T-cell (primary cell): ENCODE measurements at places on chromosomes 1 and 21.

GRCh38 chr1:5992814-5993555, 760 bp upstream of the NPHP4 start:
- no peak for DNase-seq

- DNase-seq = no peak
Measured at GRCh38 chr21:41808094-41808493, 41.2 kb upstream of the RIPK4 start.

DNA sequence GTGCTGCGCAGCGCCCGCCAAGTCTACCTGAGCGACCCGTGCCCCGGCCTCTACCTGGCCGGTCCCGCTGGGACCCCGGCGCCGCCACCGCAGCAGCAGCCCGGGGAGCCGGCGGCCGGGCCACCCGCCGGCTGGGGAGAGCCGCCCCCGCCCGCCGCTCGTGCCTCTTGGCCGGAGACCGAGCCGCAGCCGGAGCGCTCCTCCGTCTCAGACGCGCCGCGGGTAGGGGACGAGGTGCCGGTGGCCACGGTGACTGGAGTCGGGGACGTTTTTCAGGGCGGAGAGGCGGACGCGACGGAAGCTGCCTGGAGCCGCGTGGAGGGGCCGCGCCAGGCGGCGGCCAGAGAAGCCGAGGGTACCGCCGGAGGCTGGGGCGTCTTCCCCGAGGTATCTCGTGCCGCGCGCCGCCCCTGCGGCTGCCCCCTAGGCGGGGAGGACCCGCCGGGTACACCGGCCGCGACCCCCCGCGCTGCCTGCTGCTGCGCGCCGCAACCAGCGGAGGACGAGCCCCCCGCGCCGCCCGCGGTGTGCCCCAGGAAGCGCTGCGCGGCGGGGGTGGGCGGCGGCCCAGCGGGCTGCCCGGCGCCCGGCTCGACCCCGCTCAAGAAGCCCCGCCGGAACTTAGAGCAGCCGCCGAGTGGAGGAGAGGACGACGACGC, 646 bp downstream of the IER5 start:
- DNase-seq = peak; percentile 27

DNA sequence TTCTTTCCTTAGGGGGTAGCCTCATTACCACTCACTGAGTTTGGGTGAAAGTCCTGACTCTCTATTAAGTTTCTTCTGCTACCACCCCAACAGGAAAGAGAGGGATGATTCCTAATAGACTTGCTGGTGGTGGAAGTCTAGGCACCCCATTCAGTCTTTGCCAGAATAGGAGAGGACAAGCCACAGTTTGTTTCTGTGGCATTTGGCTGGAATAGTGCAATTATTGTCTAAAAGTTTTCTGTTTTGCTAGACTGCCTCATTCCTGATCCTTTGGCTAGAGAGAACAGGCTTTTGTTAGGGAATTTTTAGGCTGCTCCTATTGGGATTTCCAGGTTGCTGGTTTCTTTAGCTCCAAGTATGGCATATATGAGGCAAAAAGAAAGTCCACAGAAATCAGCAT, 9.9 kb upstream of the HJV start:
- no peak for DNase-seq

DNA sequence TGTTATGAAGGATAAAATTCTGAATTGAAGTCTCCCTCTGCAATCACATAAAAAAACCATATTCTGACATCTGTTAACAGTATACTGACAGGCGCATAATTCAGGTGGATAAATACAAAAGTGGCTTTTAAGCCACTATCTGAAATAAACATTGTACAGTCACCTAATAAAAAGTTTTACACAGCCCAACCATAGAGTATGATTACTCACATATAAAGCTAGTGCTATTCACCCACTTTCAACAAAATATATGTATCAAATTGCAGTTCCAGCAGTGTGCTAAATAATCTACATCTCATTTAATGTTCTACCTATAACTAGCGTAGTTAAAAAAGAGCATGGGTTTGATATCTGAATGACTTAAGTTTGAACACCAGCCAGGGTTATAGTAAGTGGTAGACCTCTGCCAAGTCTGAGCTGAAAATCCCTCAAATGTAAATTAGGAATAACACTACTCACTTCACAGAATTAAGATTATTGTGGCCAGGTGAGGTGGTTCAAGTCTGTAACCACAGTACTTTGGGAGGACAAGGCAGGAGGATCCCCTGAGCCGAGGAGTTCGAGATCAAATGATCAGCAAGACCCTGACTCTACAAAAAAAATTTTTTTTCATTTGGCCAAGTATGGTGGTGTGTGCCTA, 3.9 kb downstream of the EGLN1 start:
- no peak for DNase-seq

DNA sequence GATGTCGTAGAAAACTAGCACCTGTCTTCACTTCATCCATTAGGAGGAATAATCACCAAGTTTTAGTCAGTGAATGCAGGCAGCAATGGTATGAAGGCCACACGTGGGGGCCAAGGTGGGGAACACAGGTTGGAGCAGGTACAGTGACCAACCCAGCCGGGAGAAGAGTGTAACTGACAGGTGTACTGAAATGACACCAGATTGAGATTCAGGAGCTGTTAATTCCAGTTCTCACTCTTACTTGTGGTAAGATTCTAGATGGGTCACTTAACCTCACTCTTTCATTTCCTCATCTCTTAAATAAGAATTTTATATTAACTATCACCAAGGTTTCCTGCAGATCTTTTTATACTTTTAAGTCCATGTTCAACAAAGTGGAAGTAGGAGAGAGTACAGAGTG, 206.2 kb upstream of the PTBP2 start:
- DNase-seq = no peak

- DNase-seq = no peak
Measured at GRCh38 chr1:242225767-242226573, 227.1 kb upstream of the MAP1LC3C start.

- DNase-seq = no peak
Measured at GRCh38 chr1:245431706-245432105, 276.9 kb downstream of the KIF26B start.

DNA sequence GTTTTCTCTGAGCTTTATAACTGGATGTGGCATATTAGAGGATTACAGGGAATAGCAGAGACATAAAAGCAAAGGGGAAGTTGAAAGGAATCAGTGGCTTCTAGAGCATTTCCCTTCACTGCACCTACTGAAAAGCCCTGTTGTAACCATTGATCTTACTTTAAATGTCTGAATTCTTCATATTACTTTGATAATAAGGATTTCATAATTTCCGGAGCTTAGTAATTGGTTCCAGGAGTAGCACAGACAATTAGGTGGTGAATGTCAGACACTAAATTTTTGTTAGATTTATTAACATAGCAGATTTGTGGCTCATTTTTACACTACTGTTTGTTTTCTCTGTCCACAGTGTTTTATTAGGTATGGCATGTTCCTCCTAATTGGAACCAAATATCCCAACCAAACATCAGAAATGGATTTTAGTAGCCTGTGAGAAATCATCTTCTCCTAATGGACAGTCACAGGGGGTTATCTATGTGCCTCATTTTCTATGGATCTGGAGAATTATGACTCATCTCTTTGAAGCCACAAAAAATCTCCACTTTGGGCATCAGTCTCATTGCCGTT, 100.5 kb downstream of the GIPC2 start:
- DNase-seq = no peak

DNA sequence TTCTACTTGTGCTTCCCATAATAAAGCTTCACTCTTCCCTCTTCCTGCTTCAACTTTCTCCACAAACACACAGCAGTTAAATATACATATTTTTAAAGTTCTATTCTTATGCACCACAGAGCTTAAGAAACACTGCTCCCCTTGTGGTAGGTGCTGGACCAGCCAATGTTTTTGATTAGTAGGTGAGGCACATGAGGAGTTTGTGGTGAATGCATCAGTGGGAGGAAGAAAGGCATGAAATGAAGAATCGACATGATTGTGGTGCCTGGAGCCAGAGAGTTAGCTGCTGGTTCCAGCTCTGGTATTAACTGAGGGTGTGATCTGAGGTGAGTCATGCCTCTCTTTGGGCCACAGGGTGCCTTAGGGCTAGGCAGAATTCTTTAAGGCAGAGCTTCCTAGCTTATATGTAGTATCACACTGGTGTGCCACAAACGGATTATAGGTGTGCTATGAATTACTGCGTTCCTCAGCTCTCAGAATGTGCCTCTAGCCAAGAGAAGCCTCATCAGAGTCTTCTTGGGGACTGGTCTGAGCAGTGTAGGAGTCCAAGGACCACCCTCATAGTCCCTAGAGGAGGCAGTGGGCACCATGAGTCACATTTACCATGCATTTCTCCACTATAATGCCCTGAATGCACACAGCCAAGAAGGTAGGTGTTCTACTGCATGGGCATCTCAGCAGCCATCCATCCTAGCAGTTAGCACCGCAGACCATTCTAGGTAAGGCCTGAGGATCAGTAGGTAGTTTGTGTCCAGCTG, 97.4 kb upstream of the SGIP1 start:
- DNase-seq = peak; percentile 26

DNA sequence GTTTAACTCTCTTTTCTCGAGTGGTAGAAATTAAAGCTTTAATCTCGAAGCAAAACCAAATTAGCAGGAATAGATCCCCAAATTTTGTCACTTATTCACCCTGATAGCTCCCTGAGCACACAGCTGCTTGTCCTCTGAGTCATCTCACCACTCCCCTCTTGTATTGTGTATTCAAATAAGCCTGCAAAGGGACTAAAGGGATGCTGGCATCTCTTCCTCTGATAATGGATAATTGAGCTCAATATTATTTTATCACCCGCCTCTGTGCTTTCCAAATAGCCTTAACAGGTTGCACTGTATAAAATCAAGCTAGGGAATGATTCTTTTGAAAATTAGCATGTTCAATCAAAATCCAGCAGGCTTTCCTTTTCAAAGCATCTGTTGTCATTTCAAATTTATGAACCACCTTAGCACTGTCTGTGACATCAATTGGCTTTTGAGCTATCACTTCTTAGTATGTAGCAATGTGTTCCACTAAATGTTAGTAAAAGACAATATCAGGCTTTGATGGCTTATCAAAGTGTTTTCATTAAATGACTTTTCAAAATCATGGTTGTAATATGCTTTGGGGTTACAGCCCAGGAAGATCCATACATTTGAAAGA, 561.6 kb downstream of the PLA2G4A start:
- DNase-seq = no peak
